GM23338 (cell line): ENCODE measurements at places on chromosomes 7 and 10. TPM values are rescaled to one million over a fixed set of nuclear protein-coding genes. Genes with fewer than 3 reads are reported as not detected.

GRCh38 chr10:6988654-6989053 is 408.6 kb upstream of the PRKCQ start:
- H3K4me3 ChIP-seq, result no peak overlapping the region
- no peak overlapping the region for H3K27ac ChIP-seq
- peaks cover 8% of the 10 kb centered on the region; the same call in 1 of the 2 replicates for H3K4me1 ChIP-seq
- no peak for DNase-seq
- H3K27me3 ChIP-seq, result no peaks in the 10 kb centered on the region

DNA sequence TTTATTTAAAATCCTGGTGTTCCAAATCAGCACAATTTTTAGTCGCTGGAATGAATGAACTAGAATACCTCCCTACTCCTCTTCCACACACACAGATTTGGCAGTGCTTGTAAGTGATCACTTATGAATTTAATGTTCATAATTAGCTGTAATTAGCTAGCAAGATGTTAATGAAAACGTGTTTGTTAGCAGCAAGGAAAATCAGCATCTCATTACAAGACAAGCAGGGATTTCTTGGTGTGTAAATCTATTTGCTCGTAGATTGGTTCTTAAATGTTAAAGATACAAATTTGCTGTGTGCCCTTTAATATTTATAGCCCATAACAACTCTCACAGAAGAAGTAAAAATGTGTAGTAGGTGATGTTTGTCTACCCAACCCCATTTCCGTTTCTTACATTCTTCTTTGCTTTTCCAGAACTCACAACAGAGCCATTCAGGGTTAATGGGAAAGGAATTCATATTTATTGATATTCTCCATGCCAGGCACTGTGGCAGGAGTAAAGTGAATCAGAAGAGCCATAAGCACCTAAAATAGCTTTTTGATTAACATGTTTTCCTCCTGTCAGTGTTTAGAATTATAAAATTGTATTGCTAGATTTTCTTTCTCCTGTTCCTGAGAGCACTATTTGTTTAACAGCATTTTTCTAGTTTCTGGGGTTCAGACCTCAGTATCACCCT is 49.6 kb downstream of the SEMA3C start:
- H3K36me3 ChIP-seq, result no peaks in the 10 kb centered on the region
- no peak for DNase-seq
- no peak overlapping the region for H3K4me3 ChIP-seq
- no peaks in the 10 kb centered on the region for H3K27me3 ChIP-seq
- peaks cover 4% of the 10 kb centered on the region; the same call in 1 of the 2 replicates for H3K4me1 ChIP-seq
- no peak overlapping the region for H3K27ac ChIP-seq

- H3K4me1 ChIP-seq, result no peaks in the 10 kb centered on the region
- H3K27me3 ChIP-seq, result no peaks in the 10 kb centered on the region
- H3K27ac ChIP-seq, result no peak overlapping the region
- H3K4me3 ChIP-seq, result no peak overlapping the region
These were observed 380.4 kb upstream of the ZMIZ1 start for GRCh38 chr10:78688230-78688900.

MEIG1 gene
- 1.2 TPM in 1 of 2 replicates, not detected in the other for total RNA-seq

NPC1L1 gene
- not detected in 2 replicates for total RNA-seq

- H3K36me3 ChIP-seq, result no peaks in the 10 kb centered on the region
- peak; percentile 16 for DNase-seq
- no peak overlapping the region for H3K4me3 ChIP-seq
- H3K27ac ChIP-seq, result no peak overlapping the region
- H3K27me3 ChIP-seq, result no peaks in the 10 kb centered on the region
These were observed 18.3 kb downstream of the GOT1 start for GRCh38 chr10:99412099-99412498.

DNA sequence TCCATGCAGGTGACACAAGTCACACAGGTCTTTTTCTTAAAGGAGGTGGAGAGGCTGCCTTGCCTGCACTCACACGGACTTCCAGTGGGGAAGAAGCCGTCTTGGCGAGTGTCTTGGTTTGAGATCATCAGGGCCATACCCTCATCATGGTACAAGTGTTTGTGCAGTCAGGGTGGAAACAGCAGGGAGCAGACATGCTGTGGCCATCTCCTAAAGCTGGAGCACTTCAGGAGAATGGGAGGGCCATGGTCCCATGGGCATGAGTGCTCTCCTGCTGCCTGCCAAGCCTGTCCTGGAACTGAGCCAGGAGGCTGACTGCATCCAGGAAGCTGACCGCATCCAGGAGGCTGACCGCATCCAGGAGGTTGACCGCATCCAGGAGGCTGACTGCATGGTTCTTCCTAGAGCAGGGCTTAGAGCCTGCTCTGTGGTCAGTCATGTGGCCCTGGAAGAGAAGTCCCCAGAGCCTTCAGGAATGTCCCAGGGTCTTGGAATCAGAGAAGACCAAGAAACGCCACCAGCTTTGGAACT is 98.4 kb downstream of the ADARB2 start:
- peaks cover 6% of the 10 kb centered on the region; the same call in 1 of the 2 replicates for H3K4me1 ChIP-seq
- no peak for DNase-seq
- no peaks in the 10 kb centered on the region for H3K27me3 ChIP-seq
- no peak overlapping the region for H3K4me3 ChIP-seq
- H3K27ac ChIP-seq, result no peak overlapping the region
- no peaks in the 10 kb centered on the region for H3K36me3 ChIP-seq

DNA sequence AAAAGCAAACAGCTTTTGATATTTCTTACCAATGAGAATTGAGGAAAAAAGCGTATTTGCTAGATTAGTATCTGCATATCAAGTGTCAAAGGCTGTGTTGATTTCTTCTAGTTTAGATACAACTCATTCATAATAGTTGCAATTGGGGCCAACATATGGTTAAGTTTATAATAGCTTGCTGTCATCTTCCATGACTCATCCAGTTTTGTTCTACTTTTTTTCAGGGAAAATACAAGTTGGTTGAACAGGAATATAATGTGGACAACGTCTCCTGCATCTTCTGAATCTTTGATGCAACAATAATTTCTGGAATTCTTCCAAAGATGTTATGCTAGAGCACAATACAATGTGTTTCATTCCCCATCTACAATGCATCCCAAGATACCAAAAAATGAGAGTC is 182.0 kb downstream of the THSD7A start:
- no peak for DNase-seq
- H3K4me3 ChIP-seq, result no peak overlapping the region
